CD4-positive, alpha-beta T cell treated with Interleukin-6 for 4 hours (primary cell): ENCODE measurements at places on chromosomes 5 and 9.
A peak's percentile ranks its signal among the peaks of the same experiment; 100 is the strongest.

- no peak for DNase-seq
These were observed 128.7 kb downstream of the ATG10 start for GRCh38 chr5:82100303-82101077.

GRCh38 chr5:170306381-170306831 is 8.8 kb upstream of the LCP2 start:
- no peak for DNase-seq

GRCh38 chr9:107422189-107423185 is 67.1 kb downstream of the KLF4 start:
- DNase-seq: peak; percentile 7

DNA sequence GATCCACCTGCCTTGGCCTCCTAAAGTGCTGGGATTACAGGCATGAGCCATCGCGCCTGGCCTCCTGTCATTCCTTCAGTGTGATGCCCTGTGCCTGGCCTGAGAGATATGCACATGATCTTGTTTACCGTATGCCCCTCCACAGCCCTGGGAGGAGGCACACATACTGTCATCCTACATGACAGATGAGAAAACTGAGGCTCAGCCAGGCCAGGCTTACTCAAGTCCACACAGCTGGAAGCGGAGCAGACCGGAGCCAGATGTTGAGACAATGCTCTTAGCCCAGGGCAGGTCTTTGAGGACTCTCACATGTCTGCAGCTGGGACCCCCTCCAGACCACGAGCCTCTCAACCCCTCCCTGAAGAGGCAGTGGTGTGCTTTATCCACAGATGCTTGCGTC is 38.7 kb upstream of the SH3PXD2B start:
- DNase-seq: no peak

- DNase-seq: no peak
These were observed 495.1 kb downstream of the CDH18 start for GRCh38 chr5:19492861-19493260.

- DNase-seq: no peak
These were observed 310.2 kb downstream of the YTHDC2 start for GRCh38 chr5:113823696-113824095.

GRCh38 chr9:134325813-134326723 is at the start of gene RXRA:
Gene RXRA (plus strand): TSS chr9:134326455. CDS start chr9:134326632, 177 bp downstream.
- DNase-seq: peak; percentile 83

- no peak for DNase-seq
These were observed 53.9 kb upstream of the TRIM32 start for GRCh38 chr9:116632990-116633838.

- no peak for DNase-seq
These were observed 282.0 kb downstream of the PRELID2 start for GRCh38 chr5:145553177-145553576.

GRCh38 chr5:83096660-83097339 is 19.5 kb downstream of the XRCC4 start:
- no peak for DNase-seq

- no peak for DNase-seq
These were observed 80.2 kb upstream of the HTR4 start for GRCh38 chr5:148734518-148734917.

DNA sequence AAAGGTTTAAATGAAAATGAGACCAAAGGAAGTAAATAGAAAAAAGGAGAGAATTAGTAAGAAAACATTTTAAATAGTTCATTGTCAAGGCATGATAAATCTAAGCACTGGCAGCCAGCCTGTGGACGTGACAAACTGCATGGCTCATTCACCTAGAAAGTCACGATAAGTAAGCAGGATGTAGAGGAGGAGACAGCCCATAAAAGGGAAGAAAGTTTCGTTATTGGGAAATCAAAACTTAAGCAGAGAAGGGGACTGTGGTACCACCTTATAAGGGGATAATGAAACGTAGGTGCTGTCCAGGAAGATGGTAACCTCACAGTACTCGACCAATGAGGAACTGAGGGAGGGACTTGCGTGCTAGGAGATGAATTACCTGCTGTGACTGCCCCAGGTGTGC is 494.5 kb upstream of the GRAMD2B start:
- DNase-seq: no peak

GRCh38 chr9:115046824-115047223 is 71.1 kb downstream of the TNC start:
- DNase-seq: no peak

GRCh38 chr9:84593352-84593751 is 76.2 kb upstream of the NTRK2 start:
- no peak for DNase-seq

DNA sequence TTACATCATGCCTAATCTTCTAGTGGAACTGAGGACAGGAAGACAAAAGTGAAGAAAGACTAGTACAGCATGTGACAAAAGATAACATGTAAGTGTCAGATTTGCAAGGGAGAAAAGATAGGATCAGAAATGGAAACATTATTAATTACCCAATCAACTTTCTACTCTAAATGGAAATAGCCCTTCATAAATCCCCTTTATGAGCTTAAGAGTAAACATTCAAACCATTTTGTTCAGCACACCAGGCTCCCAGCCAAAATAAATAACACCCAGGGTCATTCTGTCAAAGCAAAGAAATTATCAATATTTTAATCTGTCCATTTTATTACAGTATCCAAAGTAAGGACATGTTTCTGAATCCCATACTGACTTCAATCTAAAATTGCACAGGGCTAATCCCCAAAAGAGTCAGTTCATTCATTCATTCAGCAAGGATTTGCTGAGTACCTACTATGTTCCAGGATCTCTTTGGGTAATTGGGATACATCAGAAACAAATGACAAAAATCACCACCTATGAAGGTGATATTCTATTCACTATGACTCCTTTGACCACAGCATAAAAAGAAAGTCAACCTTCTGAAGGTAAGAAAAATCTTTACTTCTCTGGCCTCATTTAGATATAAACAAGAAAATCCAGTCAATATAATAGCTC is 5.3 kb downstream of the PRELID2 start:
- DNase-seq: no peak

GRCh38 chr5:125470280-125470902 is 724.0 kb upstream of the ZNF608 start:
- DNase-seq: no peak

GRCh38 chr9:124879226-124879625 is 17.3 kb downstream of the ARPC5L start:
- no peak for DNase-seq

DNA sequence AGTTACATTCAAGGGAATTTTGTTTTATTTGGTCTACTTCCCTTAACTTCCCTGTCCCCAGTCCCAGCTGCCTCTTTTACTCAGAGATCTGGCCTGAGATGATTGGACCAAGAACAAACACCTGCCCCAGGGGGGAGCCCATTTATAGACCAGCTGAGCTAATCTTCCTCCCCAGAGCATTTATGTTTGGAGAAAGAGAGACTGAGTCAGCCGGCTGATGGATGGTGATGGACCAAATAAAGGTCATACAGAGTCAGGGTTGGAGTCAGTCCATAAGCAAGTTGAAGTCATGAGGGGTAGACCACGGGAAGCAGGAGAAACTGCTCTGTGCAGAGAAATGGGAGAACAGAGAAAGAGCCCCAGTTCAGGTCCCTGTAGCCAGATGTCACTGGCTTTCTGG is 77.7 kb downstream of the TMEM174 start:
- DNase-seq: no peak

DNA sequence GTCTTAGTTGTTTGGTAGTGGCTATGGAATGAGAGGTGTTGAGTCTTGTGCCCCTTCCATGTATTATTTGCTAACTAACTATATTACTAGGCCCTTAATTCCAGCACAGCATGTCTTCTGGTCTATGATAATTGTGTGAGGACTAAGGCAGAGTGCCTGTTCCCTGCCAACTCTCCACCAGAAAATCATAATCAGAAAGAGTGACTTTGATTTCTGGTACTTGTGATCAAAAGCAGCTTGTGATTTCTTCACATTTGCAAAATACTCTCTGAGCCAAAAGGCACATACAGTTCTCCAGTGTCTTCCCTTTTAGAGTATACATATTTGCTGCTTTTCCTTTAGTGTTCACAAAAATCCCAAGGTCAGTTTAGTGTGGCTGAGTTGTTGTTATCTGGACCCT is 229.9 kb downstream of the GNA14 start:
- DNase-seq: no peak

DNA sequence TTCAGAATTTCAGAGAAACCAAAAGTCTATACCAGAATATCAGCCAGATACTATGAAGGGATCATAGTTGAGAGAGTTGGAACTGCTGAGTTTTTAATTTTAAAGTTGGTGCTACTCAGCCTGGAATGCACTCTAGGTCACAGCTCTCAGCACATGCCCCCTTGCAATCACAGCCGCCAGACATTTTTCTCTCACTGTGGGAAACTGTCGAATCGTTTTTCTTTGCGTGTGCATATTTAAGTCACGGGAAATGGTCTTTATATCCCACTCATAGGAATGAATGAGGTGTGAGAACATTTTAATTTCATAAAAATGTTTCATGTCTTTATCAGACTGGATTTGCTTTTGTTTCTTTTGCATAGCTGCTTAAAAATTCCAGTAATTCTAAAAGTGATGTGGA is 12.2 kb upstream of the SPDL1 start:
- no peak for DNase-seq

DNA sequence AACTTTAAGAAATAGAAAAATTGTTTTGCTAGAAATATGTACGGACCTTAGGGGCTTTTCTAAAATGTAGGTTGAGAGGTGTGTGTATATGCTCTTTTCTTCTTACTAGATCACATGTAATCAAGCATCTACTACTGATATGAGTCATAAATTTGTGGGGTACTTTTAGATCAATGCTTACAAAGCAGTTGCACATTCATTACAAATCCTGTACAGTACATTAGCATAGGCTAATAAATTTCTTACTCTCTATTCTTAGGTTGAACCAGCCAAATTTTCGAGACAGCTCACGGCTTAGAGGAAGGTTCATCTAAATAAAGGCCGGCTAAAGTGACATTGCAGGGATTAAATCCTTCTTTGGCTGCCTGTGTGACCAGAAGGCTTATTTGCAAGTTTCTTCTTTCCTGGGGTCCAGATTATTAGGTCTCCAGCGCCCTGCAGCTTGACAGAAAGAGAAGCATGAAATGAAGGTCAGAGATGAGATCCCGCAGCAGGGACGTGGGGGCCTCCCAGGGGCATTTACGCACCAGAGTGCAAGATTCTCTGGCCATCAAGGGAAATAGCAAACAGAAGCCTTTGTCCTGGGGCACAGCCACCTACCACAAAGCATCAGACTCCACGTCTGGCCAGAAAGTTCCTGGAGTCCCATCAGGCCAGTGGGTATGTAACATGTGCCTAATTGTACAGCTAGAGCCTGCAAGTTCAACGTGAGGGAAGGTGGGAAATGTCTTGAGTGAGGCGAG is 53.0 kb downstream of the NIM1K start:
- DNase-seq: no peak

DNA sequence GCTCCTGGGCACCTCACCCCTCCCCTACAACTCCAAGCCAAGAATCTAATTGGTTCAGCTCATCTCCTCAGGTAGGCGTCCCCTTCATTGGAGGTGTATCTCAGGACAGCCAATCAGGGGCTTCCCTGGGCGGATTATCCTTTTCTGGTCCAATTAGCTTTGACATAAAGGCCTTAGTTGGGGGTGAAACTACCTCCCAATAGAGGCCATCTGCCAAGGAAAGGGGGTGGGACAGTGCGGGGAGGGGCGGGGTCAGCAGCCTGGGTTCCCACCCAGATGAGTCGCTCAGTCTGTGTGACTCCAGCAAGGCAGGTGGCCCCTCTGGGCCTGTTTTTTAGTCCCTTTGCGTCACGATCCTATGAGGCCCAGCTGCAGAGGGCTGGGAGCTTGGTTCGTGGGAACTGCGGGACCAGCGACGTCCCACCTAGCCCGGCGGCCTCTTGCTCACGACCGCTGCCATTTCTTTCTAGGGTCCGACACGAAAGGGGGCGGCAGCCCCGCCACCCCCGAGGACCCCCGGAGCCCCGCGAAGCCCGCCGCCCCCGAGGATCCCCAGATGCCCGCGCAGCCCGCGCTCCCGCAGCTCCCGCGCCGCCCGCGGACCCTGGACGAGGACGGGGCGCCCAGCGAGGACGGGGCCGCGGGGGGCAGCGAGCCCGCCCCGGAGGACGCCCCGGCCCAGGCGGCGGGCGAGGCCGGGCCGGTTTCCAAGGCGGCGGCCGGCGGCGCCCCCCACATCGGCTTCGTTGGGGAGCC is 8.9 kb downstream of the PRRT1B start:
- DNase-seq: no peak

GRCh38 chr5:169641253-169641652 is 4.2 kb downstream of the DOCK2 start:
- no peak for DNase-seq

DNA sequence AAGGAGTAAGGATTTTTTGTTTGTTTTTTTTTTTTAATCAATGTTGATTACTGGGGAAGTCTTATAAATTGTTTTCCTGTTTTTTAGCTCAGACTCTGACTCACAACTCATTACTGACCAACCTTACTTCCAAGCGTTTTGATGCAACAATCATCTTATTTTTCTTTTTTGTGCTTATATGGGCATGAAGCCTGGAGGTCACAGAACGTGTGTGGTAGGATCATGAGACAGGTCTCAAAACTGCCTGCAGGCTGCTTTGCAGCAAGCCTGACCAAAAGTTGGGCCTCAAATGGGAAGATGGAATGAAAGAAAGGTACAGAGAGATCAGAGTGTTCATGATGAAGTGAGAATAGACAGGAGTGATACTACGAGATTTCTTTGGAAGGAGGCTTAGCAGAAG is 38.5 kb downstream of the SNCAIP start:
- DNase-seq: no peak

DNA sequence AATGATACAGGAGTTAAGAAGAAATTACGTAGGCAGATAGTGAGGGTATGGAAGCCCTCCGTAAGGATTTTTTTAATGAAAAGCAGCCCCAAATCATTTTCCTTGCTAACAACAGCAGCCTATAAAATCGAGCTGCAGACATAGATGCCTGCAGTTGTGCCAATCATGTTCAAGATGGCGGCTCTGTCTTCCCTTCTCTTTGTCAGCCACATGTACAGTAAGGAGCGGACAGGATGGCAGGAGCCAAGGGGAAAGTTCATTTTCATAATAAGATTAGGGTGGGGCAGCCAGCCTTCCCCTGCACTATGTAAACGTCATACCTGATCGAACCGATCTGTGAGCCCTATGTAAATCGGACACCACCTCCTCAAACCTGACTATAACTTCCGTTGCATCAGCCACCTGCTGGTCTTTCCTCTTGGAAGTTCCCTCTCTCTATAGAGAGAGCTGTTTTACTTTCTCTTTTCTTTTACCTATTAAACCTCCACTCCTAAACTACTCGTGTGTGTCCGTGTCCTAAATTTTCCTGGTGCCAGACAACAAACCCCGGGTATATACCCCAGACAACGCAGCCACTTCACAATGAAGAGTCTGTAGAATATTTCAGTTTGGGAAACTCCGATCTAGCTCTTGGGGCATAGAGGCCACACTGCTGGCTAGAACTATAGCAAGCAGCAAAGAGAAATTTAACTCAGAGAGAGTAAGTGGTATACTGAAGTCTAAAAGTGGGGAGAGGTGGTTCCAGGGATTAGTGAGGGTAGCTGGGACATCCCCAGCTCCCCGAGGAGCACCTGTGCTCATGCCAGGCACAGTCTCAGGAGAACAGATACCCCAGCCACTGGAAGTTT is 20.8 kb upstream of the SLC24A2 start:
- DNase-seq: no peak

- no peak for DNase-seq
These were observed 341.1 kb downstream of the ZSWIM6 start for GRCh38 chr5:61673007-61673735.

GRCh38 chr9:68538200-68538599 is 2.5 kb downstream of the TMEM252 start:
- no peak for DNase-seq

- DNase-seq: no peak
These were observed 9.7 kb downstream of the KIF20A start for GRCh38 chr5:138188626-138189025.
